Stimulated activated CD8-positive, alpha-beta memory T cell treated with anti-CD3 and anti-CD28 coated beads, Interleukin-15, amount 100 ng/mL, for 1 hour (primary cell): ENCODE measurements at places on chromosomes 6 and 20.

- no peak for DNase-seq
These were observed 141.1 kb downstream of the CEP57L1 start for GRCh38 chr6:109236115-109237076.

- no peak for DNase-seq
These were observed 1.3 kb upstream of the NDUFAF4 start for GRCh38 chr6:96899019-96899418.

DNA sequence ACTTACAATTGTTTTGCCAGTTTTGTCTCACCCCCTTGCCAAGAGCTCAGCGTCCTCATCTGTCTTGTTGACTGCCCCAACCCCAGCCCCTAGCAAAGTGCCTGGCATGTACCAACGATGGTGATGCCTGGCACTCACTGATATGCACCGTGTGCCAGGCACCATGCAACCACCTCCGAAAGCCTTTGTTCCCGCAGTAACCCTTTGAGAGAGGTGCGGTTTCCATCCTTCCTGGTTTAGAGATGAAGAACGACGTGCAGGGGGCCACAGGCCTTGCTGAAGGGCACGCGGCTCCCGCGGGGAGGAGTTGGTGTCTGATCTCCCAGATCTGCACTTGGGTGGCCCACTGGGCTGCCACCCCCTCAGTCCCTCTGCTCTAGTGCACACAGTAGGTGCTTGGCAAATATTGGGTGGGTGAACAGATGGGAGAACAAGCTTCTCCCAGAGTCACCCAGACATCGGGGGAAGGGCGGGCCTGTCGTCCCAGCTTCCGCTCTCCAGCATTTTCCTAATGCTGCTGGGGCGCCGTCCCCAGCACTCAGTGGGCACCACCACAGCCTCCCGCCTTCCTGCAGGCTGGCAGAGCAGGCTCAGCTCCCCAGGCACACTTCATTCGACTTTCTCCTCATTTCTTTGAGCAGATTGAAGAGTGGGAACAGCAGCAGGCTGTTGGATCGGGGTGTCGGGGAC lies 35.3 kb downstream of the DLGAP4 start:
- no peak for DNase-seq

DNA sequence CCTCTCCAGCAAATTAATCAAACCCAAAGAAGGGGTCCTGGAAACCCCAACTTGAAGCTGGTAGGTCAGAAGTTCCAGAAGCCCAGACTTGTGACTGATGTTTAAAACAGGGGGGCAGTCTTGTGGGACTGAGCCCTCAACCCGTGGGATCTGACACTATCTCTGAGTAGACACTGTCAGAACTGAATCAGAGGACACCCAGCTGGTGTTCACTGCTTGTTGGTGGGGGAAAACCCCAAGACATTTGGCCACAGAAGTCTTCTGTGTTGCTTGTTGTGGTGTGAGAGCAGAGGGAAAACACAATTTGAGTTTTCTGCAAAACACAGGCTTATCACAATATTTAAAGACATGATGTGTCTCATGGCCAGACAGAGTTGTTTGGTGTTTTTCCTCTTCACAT lies 29.9 kb downstream of the KIF13A start:
- DNase-seq, result no peak

DNA sequence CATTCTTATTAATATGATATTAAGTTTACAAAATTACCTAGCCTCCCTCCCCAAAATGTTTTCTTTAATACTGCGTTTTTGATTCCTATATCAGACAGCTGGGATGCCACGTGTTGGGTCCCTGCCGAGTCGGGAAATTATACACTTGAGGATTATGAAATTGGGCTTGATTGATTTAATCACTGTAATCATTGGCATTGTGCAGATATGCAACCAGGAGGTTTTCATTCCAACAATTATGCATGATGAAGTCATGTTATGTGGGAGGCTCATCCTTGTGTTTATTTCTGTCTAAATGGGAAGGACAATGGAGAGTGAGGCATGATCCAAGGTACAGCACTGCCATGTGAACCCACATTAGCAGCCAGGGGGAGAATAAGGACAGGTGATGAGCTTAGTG lies 30.6 kb upstream of the RIPOR2 start:
- DNase-seq, result no peak

- no peak for DNase-seq
These were observed 222.3 kb downstream of the UBE3D start for GRCh38 chr6:82843291-82843885.

DNA sequence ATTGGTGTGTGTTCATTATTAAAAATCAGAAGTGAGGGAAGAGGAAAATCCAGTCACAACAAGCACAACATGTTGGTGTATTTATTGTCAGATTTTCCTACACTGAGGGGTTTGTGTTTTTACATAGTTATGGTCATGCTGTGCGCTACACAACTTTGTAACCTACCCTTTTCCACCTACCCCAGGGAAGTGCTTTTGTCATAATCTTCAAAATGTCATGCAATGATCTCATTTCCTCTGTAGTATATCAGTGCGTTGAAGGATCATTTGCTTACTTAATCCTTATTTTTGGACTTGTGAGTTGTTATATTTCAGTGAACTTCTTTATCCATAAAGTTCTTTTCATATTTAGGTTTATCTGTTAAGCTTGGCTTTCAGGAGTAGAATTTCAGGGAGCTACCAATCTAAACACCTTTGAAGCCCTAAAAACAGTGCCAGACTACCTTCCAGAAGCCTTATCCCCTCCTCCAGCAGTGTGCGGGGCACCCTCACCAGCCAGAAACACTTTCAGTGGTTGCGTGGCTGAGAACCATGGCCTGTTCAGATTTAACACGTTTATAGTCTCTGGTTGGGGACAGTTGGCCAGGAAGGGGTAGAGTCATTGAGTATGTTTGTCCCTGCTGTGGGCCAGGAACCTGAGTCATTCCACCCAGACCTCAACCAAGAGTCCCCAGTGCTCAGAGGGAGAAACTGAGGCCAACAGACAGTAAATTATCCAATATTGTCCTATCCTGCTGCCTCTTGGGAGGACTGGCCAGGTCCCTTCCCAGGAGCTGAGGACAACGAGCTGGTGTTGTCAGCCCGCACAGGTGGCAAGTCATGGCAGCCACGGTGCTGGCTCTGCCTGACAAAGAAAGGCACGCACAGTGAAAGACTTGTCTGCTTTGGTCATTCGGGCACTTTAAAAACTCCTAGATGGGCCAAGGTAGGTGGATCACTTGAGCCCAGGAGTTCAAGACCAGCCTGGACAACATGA lies 40.3 kb downstream of the STK35 start:
- no peak for DNase-seq

DNA sequence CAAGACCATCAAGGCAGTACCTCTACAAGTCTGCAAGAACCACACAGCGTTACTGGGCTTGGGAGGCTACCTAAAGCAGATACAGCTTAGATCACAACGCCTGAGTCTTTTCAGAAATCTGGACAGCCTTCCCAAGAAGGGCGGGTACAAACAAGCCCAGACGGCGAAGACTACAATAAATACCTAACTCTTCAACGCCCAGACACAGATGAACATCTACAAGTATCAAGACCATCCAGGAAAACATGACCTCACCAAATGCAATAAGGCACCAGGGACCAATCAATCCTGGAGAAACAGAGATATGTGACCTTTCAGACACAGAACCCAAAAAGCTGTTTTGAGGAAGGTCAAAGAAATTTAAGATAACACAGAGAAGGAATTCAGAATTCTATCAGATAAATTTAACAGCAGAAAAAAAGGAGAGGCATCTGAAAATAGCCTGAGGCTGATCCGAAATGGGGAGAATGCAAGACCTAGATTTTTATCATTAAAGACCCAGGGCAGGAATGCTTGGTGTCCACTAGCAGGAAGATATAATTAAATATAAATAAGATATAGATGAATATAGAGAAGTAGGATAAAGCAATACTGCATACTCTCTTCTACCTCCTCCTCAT lies 131.7 kb upstream of the COL21A1 start:
- no peak for DNase-seq

- DNase-seq, result no peak
These were observed 96.7 kb downstream of the HDGFL1 start for GRCh38 chr6:22666021-22666420.

DNA sequence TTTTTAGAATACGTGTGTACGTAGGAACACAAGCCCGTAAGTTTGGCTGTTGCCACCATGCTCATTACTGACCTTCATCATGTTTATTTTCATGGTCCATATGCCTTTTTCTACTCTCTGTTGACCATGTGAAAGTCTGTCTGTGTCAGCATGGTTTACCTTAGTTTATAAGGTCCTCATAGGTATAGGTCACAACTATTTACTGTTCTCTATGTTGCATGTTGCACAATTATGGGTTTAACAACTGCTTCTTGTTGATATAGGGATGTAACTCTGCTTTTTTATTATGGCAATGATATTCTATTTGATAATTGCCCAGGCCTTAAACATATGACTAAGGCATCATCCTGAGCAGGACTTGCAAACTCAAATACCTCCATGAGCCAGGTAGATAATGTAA lies 13.4 kb upstream of the RANBP9 start:
- no peak for DNase-seq

- no peak for DNase-seq
These were observed 162.8 kb downstream of the TENT5A start for GRCh38 chr6:81589465-81590313.

DNA sequence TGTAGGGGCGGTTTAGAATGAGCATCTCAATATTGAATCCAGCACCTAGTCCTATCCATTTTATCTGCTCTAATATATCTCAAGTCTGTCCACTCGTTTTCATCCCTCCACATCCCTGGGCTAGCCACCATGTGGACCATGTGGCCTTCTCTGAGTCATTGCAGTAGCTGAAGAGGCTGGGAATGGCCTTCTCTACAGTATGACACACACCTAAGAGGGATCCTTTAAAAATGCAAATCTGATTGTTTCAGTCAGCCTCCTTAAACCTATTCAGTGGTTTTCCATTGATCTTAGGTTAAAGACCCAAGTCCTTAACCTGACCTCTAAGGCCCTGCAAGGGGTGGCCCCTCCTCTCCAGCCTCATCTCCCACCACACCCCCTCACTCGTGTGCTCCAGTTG lies 9.4 kb downstream of the RING1 start:
- no peak for DNase-seq

DNA sequence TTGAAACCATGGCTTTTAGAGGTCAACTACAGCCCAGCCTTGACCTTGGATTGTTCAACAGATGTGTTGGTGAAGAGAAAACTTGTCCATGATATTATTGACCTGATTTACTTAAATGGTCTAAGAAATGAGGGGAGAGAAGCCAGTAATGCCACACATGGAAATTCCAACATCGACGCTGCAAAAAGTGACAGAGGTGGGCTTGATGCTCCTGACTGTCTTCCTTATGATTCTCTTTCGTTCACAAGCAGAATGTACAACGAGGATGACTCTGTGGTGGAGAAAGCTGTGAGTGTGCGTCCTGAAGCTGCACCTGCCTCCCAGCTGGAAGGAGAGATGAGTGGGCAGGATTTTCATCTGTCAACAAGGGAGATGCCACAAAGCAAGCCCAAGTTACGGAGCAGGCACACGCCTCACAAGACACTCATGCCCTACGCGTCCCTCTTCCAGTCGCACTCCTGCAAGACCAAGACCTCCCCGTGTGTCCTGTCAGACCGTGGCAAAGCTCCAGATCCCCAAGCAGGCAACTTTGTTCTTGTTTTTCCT lies 16.2 kb downstream of the TTLL2 start:
- DNase-seq, result no peak

DNA sequence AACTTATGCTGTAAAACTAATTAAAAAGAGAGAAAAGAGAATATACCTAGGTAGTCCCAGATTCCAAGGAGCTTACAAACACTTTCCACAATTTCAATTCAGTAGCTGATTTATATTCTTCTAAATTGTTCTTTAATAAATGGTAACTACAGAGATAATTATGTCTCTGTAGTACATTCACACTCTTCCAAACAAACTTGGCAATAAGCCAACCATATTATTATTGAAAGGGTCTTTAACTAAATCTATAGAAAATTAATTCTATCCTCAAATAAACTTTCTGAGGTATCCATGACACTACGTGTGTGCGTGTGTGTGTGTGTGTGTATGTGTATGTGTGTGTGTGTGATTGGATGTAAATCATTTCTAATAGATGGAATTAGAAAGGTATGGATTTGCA lies 217.4 kb upstream of the EYS start:
- no peak for DNase-seq

DNA sequence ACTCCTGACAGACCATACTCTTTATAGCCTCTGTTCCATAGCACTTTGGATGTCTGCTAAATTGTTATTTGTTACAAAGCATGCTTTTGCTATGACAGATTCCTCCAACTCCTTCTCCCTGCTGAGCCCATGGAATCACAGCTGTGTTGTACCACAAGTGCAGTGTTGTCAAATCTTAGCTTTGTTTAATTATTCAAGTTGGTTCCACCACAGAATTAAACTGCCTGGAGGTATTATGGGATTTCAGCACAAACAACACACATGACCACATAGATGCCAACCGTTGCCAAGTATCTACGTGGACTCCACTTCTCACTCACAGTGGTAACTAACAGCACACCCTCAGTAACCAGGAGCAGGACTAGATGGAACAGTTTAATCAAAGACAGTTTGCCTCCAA lies 32.7 kb upstream of the MARCKS start:
- no peak for DNase-seq

DNA sequence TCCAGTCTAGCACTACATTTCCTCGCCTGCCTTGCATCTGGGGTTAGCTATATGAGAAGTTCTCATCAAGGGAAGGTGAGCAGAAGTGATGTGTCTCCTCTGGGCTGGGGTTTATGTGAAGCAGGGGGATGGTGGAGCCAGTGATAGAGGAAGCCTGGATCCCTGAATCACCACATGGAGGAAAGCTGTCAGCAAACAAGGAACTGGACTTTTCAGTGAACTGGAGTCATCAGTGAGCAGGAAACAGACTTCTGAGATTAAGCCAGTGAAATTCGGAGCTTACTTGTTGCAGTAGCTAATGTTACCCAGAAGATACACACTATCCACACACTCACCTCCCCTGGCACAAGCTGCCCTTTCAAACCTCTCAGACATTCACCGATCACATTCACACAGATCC lies 13.4 kb upstream of the TOX2 start:
- DNase-seq, result no peak

GRCh38 chr20:14497004-14497403 lies 159.6 kb upstream of the FLRT3 start:
- no peak for DNase-seq

DNA sequence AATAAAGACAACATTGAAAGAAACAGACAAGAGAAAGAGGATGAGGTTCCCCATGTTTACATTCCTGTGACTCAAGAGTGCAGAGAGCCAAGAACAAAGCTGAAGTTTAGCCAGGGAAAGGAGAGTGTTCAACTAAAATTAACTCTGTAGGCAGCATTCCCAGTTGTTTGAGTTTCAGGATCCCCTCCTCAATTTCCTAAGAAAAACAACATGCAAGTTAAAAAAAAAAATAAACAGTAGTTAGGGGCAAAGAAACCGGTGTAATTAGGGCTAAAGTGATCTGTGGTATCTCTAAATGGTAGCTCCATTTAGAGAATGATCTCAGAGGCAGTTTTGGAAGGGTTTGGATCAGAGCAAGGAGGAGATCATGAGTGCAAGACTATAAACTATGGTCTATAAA lies 30.9 kb upstream of the RAB23 start:
- no peak for DNase-seq

DNA sequence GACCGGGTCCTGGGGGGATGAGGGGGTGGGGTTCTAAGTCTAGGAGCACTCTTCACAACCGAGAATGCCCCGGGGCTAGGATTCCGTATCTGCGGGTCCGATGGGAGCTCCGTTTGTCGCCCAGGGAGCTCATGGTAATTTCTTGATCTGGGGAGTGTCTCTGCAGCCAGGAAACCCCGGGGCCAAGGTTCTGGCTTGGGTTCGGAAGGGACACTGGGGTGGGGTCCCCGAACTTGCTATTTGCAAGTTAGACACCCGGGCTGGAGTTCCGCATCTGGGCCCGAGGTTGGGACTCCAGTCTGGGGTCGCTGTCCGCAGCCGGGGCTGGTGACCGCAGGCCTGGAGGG lies 397 bp downstream of the PEDS1 start:
- DNase-seq, result no peak

- no peak for DNase-seq
These were observed 93.7 kb upstream of the CD83 start for GRCh38 chr6:14023855-14024254.
